ENCODE measurements at places on chromosomes 3 and 15. TPM values are rescaled to one million over a fixed set of nuclear protein-coding genes. Genes with fewer than 3 reads are reported as not detected.

The PPP1R14D gene
- total RNA-seq: not detected

- no peak for DNase-seq
These were observed 132.1 kb upstream of the TMC3 start for GRCh38 chr15:81506071-81506470.

GRCh38 chr3:150760431-150761200, 2.4 kb downstream of the SIAH2 start:
- DNase-seq: no peak

DNA sequence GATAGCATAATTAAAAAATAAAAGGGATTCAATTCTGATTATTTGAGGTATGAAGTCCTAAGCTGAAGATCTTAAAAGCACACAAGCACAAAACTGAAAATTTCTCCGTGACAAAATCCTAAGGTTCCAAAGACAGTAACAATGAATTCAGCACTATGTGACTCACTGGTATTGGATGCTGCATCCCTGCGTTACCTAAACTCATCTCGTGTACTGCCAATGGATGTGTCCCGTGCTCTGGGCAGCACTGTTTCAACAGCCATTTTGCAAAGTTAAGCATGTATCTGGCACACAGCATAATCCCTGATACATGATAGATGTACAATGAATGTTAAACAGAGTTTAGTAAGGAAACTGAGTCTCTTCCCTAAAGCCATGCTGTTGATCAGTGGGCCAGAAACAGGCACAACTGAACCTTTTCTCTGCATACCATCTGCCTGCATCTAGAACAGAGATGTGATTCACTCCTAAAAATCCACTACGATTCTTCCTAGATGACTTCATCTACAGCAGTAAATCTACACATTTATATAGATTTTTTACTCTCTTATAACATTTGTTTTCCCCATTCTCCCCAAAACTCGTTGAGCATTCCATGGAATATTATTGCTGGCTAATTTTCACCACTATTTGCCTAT, 14.3 kb downstream of the SUCLG2 start:
- no peak for DNase-seq
